ENCODE measurements at places on chromosomes 13 and 19. TPM values are rescaled to one million over a fixed set of nuclear protein-coding genes. Genes with fewer than 3 reads are reported as not detected.

MAG gene
- polyA plus RNA-seq, result 0.29 TPM

GCDH gene
- 87.7 TPM for polyA plus RNA-seq

PABPC3 gene
- not detected for polyA plus RNA-seq

LDLR gene
- polyA plus RNA-seq, result 17.3 TPM

SWSAP1 gene
- polyA plus RNA-seq, result 2.5 TPM

ZNF625 gene
- polyA plus RNA-seq, result not detected

GRCh38 chr13:36188441-36188840 lies 25.9 kb downstream of the SOHLH2 start:
- no peak for DNase-seq

- no peak for DNase-seq
Measured at GRCh38 chr13:28313579-28313978, 175.2 kb downstream of the PAN3 start.

- DNase-seq, result no peak
Measured at GRCh38 chr13:37601648-37602440, 3.3 kb upstream of the POSTN start.

GRCh38 chr13:106850973-106851650 lies 283.2 kb upstream of the ARGLU1 start:
- DNase-seq, result no peak

DNA sequence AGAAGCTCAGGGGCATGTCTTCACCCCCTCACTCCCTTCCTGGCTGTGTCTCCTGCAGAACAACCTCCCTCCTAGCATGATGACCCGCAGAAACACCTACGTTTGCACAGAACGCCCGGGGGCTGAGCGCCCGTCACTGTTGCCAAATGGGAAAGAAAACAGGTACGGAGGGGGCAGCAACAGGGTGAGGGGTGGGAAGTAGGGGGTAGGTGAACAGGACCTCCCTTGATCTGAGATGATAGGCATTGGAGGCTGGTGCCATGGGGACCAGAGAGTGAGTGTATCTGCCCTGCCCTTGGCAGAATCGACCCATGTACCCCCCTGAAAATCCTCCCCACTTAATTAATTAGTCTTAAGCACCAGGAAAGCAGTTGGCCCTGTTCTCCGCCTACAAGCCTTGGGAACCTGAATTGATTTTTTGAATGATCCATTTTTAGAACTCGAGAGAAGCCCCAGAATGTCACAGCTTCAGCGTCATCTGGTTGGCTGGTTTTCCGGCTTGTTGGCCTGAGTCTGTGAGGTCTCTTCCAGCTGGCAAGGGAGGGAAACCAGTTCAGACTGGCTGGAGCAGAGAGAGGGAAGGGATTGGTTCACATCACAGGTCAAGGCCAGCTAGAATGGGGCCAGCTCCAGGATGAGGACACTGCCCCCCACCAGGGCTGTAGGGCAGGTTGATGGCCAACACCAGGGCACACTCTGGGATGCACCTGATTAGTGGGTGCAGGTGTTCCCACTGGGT lies 28.2 kb downstream of the CKM start:
- no peak for DNase-seq

- no peak for DNase-seq
Measured at GRCh38 chr13:94020426-94020825, 459.1 kb downstream of the DCT start.

- no peak for DNase-seq
Measured at GRCh38 chr13:113052206-113052605, 53.4 kb upstream of the F7 start.

GRCh38 chr19:4064149-4064495 lies 2.6 kb downstream of the ZBTB7A start:
- DNase-seq, result no peak

- peak; percentile 71 for DNase-seq
Measured at GRCh38 chr19:58181902-58182576, 822 bp upstream of the ZNF274 start.

GRCh38 chr19:29812080-29812880 lies 489 bp downstream of the CCNE1 start:
- DNase-seq, result peak; percentile 37

DNA sequence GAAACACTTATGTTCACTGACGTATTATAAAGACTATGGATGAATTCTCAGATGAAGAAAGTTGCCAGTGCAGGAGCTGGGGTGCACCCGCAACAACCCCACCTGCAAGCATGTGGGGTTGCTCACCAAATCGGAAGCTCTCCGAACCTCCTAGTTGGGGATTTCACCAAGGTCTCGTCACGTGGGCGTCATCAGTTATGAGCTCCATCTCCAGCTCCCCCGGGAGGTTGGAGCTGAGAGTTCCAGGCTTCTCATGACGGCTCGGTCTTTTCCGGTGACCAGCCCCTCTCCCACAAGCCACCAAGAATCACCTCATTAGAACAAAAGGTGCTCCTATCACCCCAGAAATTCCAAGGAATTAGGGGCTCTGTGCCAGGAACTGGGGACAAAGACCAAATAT lies 46.1 kb upstream of the TUBGCP3 start:
- DNase-seq, result no peak

All from liver (tissue), 10 donors.